ENCODE measurements at places on chromosomes 4 and X. TPM values are rescaled to one million over a fixed set of nuclear protein-coding genes. Genes with fewer than 3 reads are reported as not detected.

- DNase-seq = no peak
- no peak overlapping the region for H3K27ac ChIP-seq
- no peaks in the 10 kb centered on the region for H3K4me1 ChIP-seq
- no peaks in the 10 kb centered on the region for H3K27me3 ChIP-seq
- no peak overlapping the region for H3K4me3 ChIP-seq
- no peaks in the 10 kb centered on the region for H3K36me3 ChIP-seq
These were observed 125.8 kb upstream of the SLC7A11 start for GRCh38 chr4:138367942-138368341.

DNA sequence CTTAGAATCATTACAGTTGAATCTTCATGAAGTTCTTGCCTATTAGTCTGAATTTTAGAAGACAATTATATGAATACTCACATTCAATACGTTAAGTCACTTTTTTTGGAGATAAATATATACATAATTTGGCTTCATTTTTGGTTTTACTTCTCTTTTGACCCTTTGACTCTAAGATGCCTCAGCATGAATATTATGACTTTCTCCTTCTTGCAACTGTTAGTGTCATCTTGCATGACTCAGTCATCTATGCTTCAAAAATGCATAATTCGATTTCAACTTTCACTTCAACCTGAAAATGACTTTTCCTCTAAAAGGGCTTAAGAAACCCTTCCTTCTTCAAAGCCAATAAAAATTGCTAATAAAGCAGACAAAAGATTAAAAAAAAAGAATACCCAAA, 1427.5 kb downstream of the ADGRL3 start:
- no peaks in the 10 kb centered on the region for H3K36me3 ChIP-seq
- no peak overlapping the region for H3K4me3 ChIP-seq
- no peaks in the 10 kb centered on the region for H3K4me1 ChIP-seq
- no peaks in the 10 kb centered on the region for H3K27me3 ChIP-seq
- no peak overlapping the region for H3K27ac ChIP-seq

DNA sequence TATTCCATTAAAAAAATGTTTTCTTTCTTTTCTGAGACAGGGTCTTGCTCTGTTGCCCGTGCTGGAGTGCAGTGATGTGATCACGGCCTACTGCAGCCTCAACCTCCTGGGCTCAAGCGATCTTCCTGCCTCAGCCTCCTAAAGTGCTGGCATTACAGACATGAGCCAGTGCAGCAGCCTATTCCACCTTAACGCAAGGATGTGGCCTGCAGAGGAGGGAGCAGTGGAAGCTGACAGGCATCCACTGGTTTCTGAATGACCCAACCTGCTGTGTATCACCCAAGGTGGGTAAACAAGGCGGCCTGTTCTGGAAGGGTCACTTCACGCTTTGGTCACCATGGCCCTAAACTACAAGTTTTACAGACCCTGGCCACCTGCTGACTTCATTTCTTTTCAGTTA, 60.8 kb downstream of the ACOX3 start:
- H3K4me3 ChIP-seq = no peak overlapping the region
- H3K4me1 ChIP-seq = no peaks in the 10 kb centered on the region
- H3K36me3 ChIP-seq = no peaks in the 10 kb centered on the region
- DNase-seq = no peak
- H3K27ac ChIP-seq = no peak overlapping the region

CFAP97 gene
- 52.4 TPM for total RNA-seq

ARMCX1 gene
- 0.20 TPM for total RNA-seq

RHOH gene
- total RNA-seq = 111 TPM

MAGEA8 gene
- not detected for total RNA-seq

- no peak for DNase-seq
- peaks cover 33% of the 10 kb centered on the region for H3K36me3 ChIP-seq
- peaks cover 41% of the 10 kb centered on the region for H3K4me1 ChIP-seq
- no peaks in the 10 kb centered on the region for H3K27me3 ChIP-seq
These were observed 53.7 kb downstream of the ZFX start for GRCh38 chrX:24203072-24203808.

DNA sequence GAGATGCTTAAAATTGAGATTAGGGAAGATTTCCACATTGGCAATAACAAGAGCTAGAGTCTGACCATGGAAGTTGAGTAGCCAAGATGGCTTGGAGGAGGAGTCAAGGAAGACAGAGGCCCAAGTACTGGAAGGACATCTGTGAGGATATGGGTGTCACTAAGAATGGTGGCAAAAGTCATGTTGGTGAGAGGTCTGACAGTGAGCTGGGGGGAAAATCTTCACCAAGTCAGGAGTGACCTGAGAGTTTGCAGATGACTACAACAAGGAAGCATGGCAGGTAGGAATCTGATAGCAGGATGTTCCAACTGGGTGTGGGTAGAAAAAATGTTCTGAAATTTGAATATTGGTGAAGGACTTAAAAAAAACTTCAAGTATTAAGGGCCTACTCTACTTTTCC, 103.3 kb downstream of the SHROOM3 start:
- H3K4me1 ChIP-seq = no peaks in the 10 kb centered on the region
- DNase-seq = no peak
- no peaks in the 10 kb centered on the region for H3K36me3 ChIP-seq
- peaks cover 5% of the 10 kb centered on the region for H3K27me3 ChIP-seq
- no peak overlapping the region for H3K4me3 ChIP-seq

GRCh38 chrX:136646602-136647239, 1.2 kb upstream of the CD40LG start:
- H3K4me3 ChIP-seq = peak overlapping the region; percentile 99
- no peak for DNase-seq
- H3K4me1 ChIP-seq = peaks cover 57% of the 10 kb centered on the region
- peak overlapping the region; percentile 94 for H3K27ac ChIP-seq

- H3K27ac ChIP-seq = no peak overlapping the region
- DNase-seq = no peak
- peaks cover 9% of the 10 kb centered on the region for H3K36me3 ChIP-seq
- no peaks in the 10 kb centered on the region for H3K27me3 ChIP-seq
- H3K4me3 ChIP-seq = no peak overlapping the region
- peaks cover 42% of the 10 kb centered on the region for H3K4me1 ChIP-seq
These were observed 108.4 kb upstream of the BMP2K start for GRCh38 chr4:78667764-78668163.

DNA sequence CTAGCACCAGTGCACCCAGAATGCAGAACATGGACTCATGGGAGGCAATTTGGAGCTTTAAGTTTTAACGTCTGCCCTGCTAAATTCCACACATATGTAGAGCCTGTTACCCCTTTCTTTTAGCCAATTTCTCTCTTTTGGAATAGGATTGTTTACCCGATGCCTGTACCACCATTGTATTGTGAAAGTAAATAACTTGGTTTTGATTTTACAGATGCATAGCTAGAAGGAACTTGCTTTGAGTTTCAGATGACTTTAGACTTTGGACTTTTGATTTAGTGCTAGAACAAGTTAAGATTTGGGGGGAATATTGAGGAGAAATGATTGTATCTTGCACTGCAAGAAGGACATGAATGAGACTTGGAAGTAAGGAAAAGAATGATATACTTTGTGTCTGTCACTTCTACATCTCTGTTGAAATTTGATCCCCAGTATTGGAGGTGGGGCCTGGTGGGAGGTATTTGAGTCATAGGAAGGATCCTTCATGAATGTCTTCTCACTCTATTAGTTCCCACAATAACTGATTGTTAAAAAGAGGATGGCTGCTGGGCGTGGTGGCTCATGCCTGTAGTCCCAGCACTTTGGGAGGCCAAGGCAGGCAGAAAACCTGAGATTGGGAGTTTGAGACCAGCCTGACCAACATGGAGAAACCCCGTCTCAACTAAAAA, 794.8 kb upstream of the LCORL start:
- H3K27me3 ChIP-seq = no peaks in the 10 kb centered on the region
- no peak overlapping the region for H3K4me3 ChIP-seq
- no peaks in the 10 kb centered on the region for H3K36me3 ChIP-seq
- H3K4me1 ChIP-seq = no peaks in the 10 kb centered on the region
- no peak overlapping the region for H3K27ac ChIP-seq

SLITRK4 gene
- not detected for total RNA-seq

- peaks cover 4% of the 10 kb centered on the region for H3K27me3 ChIP-seq
- no peaks in the 10 kb centered on the region for H3K36me3 ChIP-seq
- no peak overlapping the region for H3K4me3 ChIP-seq
- H3K4me1 ChIP-seq = no peaks in the 10 kb centered on the region
- no peak overlapping the region for H3K27ac ChIP-seq
These were observed 170.9 kb downstream of the APBB2 start for GRCh38 chr4:41043465-41043864.

ING2 gene
- 11.6 TPM for total RNA-seq

SSX4B gene
- not detected for total RNA-seq

- H3K27me3 ChIP-seq = no peaks in the 10 kb centered on the region
- peaks cover 7% of the 10 kb centered on the region for H3K4me1 ChIP-seq
- H3K27ac ChIP-seq = no peak overlapping the region
- no peak overlapping the region for H3K4me3 ChIP-seq
These were observed 69.5 kb downstream of the DHX15 start for GRCh38 chr4:24514808-24515207.

GRCh38 chr4:141513866-141514265, 122.5 kb upstream of the IL15 start:
- H3K4me1 ChIP-seq = no peaks in the 10 kb centered on the region
- no peak overlapping the region for H3K4me3 ChIP-seq
- H3K27ac ChIP-seq = no peak overlapping the region
- H3K27me3 ChIP-seq = no peaks in the 10 kb centered on the region

DNA sequence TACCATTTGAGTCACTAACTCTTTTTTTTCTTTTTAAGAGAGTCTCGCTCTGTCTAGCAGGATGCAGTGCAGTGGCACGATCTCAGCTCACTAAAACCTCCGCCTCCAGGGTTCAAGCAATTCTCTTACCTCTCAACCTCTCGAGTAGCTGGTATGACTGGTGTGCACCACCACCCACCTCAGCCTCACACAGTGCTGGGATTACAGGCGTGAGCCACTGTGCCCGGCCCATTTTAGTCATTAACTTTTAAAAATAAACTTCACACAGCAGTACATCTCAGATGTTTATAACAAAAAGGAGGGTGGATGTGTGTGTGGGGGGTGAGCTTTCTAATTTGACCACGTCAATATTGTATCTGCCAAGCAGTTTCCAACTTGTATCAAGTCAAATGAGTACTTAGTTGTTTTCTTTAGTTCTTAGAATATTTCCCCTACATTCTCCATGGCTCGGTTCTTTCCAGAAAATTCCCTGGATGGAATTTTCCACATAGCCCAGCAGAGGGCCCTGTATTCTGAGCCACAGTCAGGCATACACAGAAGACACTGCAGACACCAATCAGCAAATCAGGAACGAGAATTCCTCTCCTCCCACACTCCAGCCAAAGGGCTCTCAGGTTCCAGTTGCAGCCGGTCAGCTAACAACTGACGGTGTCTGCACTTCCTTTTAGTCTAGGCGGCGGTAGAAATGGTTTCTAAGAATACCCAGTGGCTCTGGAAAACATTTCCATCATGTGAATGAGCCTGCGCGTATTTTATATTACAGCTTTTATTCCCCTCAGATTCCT, 20.1 kb upstream of the ARAF start:
- H3K4me3 ChIP-seq = no peak overlapping the region
- H3K27me3 ChIP-seq = no peaks in the 10 kb centered on the region
- DNase-seq = no peak
- no peaks in the 10 kb centered on the region for H3K36me3 ChIP-seq

DNA sequence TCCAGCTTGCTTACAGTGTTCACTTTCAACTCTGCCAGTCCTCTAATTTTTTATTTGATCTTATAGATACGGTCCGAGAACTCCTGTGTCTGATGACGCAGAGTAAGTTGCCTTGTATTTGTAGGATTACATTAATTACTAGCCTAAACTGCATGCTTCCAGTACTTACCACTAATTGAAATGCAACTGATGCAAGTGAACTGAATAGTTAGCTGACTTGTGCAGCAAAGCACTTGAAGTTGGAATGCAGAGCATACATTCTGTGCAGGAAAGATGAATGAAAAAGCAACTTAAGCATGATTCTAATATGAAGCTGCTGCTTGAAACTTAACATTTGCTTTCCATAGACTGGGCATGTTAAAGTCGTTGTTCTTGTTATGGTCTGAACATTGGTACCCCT, 100.9 kb downstream of the LIMCH1 start:
- DNase-seq = no peak
- no peaks in the 10 kb centered on the region for H3K36me3 ChIP-seq
- H3K27ac ChIP-seq = no peak overlapping the region
- H3K27me3 ChIP-seq = peaks cover 12% of the 10 kb centered on the region
- no peak overlapping the region for H3K4me3 ChIP-seq

DNA sequence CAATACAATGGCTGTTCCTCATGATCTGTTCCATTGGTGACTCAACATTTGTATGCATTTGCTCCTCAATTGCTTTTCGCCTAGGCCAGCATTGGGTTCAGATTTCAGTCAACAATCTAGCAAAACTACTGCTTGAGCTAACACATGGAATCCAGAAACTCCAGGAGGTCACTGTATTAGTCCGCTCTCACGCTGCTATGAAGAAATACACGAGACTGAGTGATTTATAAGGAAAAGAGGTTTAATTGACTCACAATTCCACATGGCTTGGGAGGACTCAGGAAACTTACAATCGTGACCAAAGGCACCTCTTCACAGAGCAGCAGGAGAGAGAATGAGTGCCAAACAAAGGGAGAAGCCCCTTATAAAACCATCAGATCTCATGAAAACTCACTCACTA, 67.1 kb downstream of the RXFP1 start:
- DNase-seq = no peak
- no peak overlapping the region for H3K4me3 ChIP-seq
- no peaks in the 10 kb centered on the region for H3K36me3 ChIP-seq
- H3K27ac ChIP-seq = no peak overlapping the region

DNA sequence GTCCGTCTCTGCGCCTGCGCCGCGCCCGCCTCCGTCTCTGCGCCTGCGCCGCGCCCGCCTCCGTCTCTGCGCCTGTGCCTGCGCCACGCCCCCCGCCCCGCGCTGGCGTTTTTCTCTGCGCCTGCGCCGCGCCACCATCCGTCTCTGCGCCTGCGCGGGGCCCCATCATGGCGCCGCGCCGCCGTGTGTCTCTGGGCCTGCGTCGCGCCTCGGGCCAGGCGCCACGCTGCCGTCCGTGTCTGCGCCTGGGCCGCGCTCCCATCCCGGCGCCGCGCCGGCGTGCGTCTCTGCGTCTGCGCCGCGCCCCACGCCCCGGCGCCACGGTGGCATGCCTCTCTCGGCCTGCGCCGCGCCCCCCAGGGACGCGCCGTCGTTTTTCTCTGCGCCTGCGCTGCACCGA, 51.8 kb upstream of the DUX4 start:
- no peak for DNase-seq
- no peaks in the 10 kb centered on the region for H3K4me1 ChIP-seq
- H3K4me3 ChIP-seq = no peak overlapping the region
- H3K27ac ChIP-seq = no peak overlapping the region

CXCL11 gene
- not detected for total RNA-seq

ASB11 gene
- total RNA-seq = not detected

Measured in activated T-helper 1 cell treated with anti-CD3 and anti-CD28 coated beads, Interleukin-12 subunit alpha, Interleukin-12 subunit beta, Interleukin-2, Interleukin-4 antibody, amounts not matched to agents 30 ng/mL and 10 ng/mL and 1 ng/mL, durations not matched to agents 14 hours and 24 hours and 36 hours (primary cell).